ENCODE measurements at places on chromosomes 3 and 15.
A peak's percentile ranks its signal among the peaks of the same experiment; 100 is the strongest.

GRCh38 chr15:26572602-26573350, 200.1 kb downstream of the GABRB3 start:
- no peak for DNase-seq

DNA sequence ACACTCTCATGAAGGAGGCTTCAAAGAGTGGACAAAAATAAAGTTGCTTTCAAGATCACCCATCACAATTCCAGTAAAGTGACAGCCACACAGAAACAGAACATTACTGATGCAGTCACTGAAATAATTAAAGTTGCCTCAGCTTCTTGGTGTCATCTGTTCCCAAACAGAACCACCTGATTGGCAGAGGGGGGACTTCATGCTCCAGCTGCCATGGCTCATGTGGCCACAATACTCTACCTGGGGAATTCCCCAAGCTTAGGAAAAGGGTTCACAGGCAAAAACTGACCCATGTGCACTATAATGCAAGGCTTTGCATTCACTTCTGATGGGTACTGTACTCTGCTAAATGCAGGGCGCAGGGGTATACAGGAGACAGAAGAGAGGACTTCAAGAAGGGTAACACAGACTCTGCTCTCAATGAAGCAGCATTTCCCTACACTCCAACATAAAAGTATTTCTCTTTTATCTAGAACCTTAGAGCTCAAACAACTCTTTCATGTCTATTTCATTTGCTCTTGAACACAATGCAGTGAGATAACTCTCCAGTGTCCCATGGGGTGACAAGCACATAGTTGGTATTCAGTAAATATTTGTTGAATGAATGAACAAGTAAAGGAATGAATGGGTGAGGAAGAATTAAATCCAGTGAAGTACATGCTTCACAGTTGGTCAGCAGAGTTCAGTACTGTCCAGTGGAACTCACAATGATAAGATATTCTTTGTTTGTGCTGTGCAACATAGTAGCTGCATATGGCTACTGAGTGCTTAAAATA, 8.6 kb upstream of the CTNNB1 start:
- DNase-seq = no peak

GRCh38 chr3:186879781-186880180, 37.3 kb downstream of the ADIPOQ start:
- DNase-seq = no peak

DNA sequence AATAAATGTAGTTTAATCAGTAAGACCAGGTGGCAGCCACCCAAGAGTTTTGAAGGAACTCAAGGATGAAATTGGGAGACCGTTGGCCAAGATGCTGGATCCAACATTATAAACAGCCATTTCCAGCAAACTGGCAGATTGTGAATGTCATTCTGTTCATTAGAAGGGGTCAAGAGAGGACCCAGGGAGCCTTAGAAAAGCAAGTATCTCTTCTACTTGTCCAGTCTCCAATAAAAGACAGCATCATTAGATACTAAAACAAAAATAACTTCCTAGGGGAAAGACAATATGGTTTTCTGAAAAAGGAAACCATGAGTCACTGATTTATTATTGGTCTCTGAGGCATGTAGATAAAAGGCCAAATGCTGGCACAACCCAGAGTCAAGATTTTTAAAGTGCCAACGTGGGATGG, 67.9 kb downstream of the GADL1 start:
- no peak for DNase-seq

- no peak for DNase-seq
These were observed 45.9 kb downstream of the POLR2M start for GRCh38 chr15:57752436-57752835.

GRCh38 chr15:99096173-99096893, 8.5 kb upstream of the SYNM start:
- no peak for DNase-seq

GRCh38 chr3:87997298-87997697, 61.5 kb downstream of the CGGBP1 start:
- DNase-seq = no peak

- DNase-seq = no peak
These were observed 110.6 kb downstream of the XXYLT1 start for GRCh38 chr3:195160257-195160898.

DNA sequence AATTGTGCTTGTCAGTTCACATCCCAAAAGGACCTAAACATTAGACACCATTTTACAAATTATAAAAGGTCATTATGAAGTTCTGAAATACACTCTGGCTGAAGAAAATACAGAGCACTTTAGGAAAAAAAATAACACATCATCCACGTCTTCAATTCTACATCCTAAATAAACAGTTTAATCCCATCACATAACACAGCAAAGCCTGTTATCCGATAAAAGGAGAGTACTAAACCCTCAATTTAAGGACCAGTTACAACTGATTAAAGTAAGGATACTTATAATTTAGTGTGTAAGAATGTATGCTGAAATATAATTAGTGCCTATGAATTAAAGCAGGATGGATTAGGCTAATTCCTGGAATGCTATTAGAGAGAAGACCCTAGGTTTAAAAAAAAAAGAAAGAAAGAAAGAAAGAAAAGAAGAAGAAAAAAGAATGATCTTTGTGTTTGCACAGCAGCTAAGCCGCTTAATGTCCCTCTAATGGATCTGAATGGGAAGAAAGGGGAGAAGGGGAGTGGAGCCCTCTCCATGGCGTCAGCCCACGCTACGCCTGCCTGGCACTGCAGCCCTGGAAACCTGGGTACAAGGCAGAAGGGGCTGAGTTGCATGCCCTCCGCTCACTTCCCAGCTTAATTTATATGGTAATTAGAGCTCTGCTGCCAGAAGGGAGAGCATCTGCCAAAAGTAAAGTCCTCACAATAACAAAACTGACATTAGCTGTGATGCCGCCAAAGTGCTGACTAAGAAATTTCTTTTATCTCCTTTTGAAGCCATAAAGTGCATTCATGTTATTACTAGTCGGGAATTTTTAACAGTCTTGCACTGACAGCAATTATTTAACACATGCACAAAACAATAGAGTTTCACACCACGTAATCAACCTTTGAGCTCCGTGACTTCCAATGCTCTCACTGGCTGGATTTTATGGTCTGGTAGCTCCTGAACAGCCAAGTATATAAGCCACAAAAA, 90.0 kb downstream of the FSIP1 start:
- DNase-seq = no peak

DNA sequence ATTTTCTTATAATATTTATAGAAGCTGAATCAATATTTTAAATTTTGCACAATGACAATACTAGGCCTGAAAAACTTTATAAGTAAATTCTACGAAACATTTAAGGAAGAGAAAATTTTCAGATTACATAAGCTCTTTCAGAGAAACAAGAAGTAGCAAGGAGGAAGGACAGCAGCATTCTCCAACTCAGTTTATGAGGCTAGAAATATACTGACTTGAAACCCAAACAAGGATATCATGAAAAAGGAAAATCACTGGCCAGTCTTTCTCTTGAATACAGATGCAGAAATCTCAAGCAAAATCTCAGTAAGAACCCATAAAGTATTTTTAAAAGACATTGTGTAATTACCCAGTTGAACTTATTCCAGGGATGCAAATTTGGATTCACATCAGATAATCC, 121.3 kb downstream of the STAC start:
- no peak for DNase-seq

- DNase-seq = no peak
These were observed 23.8 kb downstream of the LRRC28 start for GRCh38 chr15:99275061-99275460.

DNA sequence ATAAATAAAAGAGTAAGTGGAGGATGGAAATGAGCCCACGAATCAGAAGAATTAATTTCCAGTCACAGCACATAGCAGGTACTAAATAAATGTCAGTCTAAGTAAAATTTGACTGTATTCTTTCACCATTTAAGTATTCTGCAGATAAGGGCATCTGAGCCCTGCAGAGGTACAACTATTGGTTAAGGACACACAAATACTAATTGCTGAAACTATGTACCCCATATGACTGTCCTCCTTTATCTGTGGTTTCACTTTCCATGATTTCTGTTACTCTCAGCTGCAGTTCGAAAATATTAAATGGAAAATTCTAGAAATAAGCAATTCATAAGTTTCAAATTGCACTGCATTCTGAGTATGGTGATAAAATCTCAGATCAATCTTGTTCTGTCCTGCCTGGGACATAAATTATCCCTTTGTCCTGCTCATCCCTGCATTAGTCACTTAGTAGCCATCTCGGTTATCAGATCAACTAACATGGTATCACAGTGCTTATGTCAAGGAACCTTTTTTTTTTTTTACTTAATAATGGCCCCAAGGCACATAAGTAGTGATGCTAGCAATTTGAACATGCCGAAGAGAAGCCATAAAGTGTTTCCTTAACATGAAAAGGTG, 95.1 kb downstream of the LSAMP start:
- no peak for DNase-seq

GRCh38 chr3:174303907-174304560, 555.1 kb upstream of the NAALADL2 start:
- no peak for DNase-seq

DNA sequence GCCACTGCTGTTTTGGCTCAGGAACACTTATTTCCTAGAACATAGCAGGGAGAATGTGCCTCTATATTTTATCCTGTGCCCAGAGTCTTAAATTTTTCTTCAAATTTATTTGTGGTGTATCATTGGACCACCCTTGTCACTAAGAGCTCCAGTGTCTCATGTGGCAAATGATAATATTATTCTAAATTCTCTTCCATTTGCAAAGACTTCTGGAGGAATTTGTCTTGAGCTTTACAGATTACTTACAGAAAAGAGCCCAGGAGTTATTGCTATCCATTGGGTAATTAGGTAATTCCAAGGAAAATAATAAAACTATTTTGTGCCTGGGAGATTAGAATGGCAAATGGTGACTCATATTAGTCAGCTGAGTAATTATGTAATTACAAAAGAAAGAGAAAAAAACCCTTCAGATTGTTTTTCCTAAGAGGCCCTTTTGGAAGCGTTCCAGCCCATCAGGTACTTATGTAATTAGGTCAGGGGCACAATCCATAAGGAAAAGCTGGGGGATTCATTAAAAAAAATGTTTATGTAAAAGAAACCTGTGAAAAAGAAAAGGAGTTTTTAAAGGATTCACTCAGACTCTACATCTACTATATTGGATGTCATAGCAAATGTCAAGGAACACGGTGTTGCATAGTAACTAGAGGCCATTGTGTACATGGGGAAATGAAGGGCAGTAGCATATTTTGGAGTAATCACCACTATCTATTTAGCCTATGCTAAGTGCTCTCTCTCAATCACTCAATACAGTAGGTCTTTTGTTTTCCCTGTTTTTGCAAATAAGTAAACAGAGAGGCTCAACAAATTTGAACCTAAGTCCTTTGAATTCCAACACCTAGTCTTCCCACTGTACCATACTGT, 380.9 kb upstream of the RARB start:
- no peak for DNase-seq

GRCh38 chr15:28927043-28927442, 41.3 kb downstream of the APBA2 start:
- no peak for DNase-seq

DNA sequence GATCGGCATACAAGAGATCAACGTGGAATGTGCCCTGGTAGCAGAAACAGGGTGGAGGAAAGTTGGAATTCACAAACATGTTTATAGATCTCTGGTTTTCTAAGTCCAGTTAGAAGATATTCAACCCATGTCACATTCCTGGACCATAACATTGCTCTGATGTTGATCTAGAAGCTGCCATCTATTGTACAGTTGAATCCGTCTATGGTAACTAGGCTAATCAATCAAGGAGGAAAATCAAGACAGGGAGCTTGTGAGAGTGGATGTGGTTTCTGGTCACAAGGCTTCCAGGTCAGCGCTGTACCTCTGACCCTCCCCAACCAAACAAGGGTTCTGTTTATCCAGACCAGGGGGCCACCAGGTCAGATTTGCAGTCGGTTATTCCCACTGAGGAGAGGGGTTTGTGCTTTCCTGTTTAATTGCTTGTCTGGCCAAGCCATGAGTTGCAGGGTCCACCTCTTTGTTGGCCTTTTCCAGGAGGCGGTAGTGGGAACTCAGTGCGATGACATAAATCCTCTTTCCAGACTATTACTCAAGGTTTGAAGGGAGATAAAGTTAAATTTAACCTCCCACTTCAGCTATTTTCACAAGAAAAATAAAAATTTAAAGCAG, 130.3 kb downstream of the SLCO3A1 start:
- DNase-seq = no peak

- DNase-seq = no peak
These were observed 226.0 kb upstream of the CHRM5 start for GRCh38 chr15:33742306-33742705.

- peak; percentile 43 for DNase-seq
These were observed 57.9 kb downstream of the TRAK1 start for GRCh38 chr3:42148982-42149432.

DNA sequence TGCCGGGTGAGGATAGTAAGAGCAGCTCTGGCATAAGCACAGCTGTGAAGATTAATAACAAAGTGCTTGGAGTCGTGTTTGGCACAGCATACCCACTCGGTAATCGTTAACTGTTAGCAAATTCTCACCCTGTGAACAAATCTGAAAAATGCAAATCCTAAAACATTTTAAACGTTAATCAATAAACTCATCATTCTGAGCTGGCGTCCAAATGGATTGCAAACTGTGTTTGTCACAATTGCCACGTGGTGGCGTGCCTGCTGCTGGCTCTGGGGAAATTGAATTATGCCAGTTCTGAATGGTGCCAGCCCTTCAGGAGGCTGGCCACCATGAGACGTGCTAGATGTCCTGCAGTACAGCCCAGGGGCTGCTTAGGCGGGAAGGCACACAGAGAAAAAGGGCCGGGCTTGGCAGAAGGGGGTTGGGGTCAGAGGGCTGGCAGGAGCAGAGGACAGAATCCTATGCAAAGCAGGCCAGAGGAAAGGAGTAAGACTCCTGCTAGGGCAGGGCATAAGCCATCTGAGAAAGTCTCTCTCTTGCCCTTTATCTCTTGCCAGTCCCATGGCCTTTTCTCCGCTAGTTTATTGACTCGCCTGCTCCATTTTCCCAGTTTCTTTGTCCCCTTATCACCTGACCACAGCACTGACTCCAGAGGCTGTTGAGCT, 22.1 kb upstream of the POLG start:
- DNase-seq = no peak

DNA sequence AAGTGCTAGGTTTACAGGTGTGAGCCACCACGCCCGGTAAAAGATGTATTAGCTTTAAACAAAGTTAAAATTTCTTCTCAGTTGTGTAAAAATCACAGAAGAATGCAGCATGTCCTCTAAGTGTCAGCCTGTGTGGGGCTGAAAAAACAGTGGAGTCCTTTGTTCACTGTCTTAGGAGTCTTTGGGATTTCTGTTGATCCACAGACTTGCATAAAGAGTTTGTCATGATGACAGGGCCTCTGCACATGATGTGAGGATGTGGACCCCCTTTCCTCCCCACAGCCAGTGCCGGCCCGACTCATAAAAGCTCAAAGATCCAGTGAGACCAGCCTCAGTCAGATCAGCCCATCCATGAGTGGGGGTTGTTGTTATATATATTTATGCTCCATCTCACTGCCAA, 49.0 kb upstream of the GOLGA8J start:
- DNase-seq = no peak

- DNase-seq = no peak
These were observed 110.1 kb downstream of the DNAH12 start for GRCh38 chr3:57434041-57434440.

Measured in H1 (cell line).